NCI-H460 (cell line): ENCODE measurements at places on chromosomes 3 and 15.

DNA sequence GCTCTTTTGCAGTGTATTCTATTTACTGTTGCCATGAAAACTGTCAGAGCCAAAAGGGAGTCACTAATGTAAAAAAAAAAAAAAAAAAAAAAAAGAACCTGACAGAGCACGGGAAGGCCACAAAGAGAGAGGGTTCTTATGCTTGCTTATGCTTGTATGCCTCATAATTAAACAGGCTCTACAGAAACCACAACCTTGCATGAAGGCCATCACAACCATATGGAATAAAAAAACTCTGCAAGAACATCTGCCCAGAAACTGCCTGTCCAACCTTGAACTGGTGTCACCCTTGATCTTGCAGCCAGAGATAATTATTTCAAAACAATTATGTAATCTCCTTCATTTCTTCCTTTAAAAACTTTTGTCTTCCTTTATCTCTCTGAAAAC, 50.1 kb downstream of the CFAP20DC start:
- no peak for DNase-seq

- no peak for DNase-seq
Observed at GRCh38 chr3:188761964-188762363, 409.8 kb upstream of the TPRG1 start.

- no peak for DNase-seq
Observed at GRCh38 chr3:152671446-152672319, 163.2 kb upstream of the P2RY1 start.

DNA sequence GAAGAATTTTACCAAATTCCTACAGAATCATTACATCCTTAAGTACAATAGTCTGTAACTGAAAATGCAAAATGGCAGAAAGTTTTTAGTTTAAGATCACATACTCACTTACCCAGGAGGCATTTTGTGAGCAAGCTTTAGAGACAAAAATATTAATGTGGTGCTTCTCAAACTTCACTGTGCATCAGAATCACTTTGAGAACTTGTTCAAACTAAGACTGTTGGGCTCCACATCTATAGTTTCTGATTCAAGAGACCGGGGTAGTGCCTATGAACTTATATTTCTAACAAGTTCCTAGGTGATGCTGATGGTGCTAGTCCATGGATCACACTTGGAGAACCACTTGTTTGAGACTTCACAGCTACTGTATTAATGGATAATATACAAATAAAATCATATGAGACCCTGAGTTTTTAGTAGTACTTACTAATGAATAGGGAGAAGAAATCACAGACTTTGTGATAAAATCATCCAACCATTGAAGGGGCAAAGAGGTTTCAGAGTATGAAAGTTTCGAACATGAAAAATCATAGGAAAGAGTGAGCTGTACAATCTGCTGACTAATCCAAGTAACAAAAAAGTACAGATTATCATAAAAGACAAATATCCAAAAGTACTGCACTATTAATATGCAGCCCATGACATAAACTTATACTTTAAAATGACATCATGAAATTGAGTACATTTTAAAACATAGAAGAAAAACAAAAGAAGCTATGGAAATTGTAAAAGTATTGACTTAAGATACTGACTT, 110.3 kb downstream of the ADAM10 start:
- DNase-seq, result no peak

- no peak for DNase-seq
Observed at GRCh38 chr3:21718161-21718765, 32.7 kb downstream of the ZNF385D start.

DNA sequence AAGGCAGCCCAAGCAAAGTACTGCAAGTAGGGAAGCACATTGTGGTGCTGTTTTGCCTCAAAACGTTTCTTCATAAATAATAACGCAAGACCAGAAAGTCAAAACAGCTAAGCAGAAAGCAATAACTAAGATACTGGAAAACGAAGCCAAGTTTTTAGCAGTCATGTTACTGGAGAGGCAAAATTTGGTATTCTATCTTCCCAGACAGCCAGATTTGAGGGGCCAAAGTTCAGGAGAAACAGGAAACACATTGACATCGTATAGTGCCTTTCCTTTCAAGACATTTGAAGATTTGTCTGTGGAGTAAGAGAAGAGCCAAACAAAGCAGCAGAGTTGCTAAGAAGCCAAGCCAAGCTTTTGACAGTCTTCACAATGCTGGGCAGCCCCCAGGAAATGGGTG, 843.6 kb upstream of the NECTIN3 start:
- DNase-seq, result no peak

DNA sequence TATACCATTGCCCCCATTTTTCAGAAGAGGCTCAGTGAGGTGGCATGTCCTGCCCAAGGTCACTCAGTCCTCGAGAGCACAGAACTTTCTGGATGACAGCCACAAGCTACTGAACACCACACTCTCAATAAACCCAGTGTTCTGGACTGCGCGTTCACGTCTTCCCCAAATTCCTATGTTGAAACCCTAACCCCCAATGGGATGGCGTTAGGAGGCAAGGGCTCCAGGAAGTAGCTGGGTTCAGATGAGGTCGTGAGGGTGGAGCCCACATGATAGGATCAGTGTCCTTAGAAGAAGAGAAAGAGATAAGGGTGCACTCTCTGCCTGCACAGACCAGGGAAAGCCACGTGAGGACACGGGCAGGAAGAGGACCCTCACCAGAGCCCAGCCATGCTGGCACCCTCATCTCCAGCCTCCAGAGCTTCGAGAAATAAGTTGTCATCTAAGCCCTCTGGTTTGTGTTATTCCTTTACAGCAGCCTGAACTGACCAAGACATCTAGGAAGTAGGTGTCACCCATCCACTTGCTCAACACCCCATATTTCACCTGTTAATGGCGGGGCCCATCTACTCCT, 324.0 kb downstream of the UACA start:
- no peak for DNase-seq

DNA sequence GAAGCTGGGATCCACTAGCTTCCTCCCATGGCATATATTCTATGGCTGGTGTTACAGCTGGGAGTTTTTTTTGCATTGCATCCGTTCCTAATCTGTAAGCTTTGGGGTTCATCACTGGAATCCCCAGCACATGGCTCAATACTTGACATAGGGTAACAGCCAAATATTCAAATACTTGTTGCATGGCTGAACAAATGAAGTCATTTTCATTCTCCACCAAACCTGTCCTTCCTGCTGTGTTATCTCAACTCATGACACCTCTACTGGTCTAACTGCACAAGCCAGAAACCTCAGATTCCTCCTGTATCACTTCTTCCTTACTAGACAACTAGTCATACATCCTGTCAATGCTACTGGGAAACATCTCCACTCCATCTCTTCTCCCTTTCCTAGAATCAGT, 43.4 kb downstream of the ST3GAL6 start:
- no peak for DNase-seq

DNA sequence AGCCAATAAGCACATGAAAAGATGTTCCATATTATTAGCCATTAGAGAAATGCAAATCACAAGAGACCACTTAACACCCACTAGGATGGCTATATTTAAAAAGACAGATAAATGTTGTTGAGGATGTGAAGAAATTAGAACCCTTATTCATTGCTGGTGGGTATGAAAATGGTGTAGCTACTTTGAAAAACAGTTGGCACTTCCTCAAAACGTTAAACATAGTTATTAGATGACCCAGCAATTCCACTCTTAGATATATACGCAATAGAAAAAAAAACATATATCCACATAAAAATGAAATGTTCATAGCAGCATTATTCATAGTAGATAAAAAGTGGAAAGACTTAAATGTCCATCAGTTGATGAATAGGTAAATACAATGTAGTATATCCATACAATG, 47.1 kb upstream of the TERB2 start:
- DNase-seq, result no peak

DNA sequence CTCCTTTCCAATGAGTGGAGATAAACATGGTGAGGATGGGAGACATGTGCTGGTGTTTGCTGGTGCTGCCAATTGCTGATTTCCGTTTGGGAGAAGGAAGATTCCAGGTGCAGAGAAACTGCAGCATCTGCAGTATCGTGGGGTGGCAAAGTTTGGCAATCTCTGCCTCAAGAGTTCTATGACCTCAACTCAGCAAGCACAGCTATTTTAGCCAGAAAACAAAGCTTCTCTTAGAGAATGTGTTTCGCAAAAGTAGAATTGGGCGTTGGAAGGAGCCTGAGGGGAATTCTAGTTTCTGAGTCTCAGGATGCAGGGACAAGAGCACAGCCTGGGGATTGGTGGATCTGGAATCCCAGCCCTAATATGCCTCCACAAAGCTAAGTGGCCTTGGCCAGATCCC, 18.2 kb upstream of the SHC4 start:
- DNase-seq, result no peak

DNA sequence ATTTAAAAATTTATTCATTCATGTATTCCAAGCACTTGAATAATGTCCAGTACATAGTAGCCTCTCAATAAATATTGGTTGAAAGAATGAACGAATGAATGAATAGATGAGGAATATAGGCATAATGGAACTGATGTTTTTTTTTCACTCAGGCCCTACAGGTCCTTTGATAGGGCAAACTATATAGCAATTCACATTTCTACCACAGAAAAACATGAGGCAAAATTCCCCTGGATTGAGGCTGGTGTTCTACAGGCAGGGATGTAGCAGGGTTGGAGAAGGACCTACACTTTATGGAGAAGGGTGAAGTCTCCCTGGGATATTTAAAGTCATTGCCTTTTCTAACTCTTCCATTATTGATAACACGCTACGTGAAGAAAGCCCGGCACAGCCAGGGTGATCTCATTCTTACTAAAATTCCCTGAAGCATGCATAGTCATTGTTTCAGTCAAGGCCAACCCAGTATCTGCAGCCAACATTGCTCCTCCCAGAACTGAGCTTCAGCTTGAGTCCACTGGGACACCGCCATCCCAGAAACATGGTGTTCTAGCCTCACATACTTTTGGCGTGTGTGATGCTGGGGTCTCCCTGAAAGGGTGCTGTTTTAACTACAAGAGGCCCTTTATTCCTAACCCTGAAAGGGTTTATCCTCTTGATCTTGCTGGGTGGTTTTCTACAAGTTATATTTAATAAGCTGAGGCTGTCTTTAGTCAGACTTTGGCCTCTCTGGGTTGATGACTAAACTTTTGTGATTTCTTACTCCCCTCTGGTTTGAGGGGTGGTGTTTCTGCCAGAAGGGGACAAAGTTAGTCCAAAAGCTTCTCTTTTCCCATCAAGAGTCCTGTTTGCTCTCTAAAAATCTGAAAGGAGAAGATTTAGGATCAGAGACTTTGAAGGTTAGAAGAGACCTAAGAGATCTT, 25.9 kb upstream of the FBN1 start:
- no peak for DNase-seq
